T1000 (cell line): ENCODE measurements at places on chromosomes 7 and 10.

- DNase-seq: no peak
These were observed 436.0 kb upstream of the ADARB2 start for GRCh38 chr10:2173327-2173726.

DNA sequence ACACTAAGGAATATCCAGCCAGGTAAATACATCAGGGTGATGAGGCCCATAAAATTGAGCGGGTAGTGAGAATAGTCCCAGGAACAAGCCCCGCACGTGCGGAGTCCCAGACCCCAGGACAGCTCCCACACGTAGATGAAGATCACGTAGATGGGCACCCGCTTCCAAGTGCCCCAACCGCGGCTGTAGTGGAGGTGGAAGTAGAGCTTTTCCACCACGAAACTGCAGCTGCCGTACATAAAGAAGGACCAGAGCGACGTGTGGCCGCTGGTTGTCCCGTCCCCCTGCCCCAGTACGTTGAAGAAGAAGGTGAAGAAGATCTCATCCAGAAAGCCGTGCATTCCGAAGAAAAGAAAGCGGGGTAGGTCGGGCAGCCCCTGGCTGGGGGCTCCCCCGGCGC lies 948 bp downstream of the TMEM229A start:
- no peak for DNase-seq

DNA sequence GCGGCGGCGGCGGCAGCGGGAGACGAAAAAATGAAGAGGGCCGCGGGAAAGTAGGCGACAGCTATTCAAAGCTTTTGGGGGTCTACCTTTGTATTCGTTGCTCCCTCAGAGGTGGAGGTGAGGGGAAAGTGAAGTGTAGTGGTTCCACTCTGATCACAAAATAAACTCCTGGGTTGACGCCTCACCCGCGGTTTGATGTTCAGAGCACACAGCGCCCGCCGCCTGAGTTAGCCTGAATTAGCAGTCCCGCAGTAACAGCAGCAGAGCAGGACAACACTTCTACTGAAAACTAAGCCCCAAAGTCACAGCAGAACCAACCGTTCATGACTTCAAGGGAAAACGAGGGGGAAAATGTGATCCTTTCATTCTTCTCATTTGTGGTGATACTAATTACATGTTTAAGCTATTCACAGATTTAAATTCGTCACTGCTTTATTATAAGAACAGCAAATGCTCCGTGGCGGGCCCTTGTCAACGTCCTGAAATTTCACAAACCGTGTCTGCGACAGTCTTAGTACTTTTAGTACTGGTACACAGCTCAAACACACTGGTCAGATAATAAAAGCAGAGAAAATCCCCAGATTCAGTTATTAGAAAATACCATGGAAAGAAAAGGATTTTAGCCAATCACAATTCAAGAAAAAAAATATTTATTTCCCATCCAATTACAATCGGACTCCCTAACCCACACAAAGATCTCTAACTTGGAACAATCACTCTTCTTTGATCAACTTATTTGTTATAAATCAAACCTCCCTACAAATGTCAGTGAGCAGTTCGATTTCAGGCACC lies 563 bp upstream of the JMJD1C start:
- DNase-seq: no peak

DNA sequence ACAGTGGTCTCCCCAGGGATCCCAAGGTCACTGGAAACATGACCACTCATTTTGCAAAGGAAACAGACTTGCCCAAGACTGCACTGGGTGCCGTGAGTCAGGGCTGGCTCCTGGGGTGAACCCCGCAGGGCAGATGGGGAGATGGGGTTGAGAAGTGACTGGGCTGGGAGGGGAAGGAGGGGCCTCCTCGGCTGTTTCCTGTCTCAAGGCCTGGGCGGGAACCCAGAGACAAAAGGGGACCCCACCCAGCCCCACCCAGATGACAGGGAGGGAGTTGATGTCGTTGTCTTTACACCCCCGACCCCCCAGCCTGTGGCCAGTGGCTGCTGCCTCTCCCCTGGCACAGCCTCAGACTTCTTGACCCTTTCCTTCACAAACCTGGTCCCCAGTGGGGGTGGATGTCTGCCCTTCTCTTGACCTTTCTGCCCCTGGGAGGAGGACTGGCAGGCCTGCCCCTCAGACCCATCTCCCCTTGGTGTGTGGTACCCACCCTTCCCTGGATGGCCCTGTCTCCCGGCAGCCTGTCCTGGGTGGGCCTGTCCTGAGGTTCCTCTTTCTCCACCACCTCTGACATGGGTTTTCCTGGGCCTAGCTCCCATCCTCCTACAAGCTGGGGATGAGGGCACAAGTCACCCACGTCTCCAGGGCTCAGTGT lies 1.4 kb downstream of the MYO1G start:
- DNase-seq: no peak
